ENCODE measurements at places on chromosomes 2 and 18.

- no peak for DNase-seq
These were observed 36.2 kb downstream of the MAL start for GRCh38 chr2:95061601-95062183.

DNA sequence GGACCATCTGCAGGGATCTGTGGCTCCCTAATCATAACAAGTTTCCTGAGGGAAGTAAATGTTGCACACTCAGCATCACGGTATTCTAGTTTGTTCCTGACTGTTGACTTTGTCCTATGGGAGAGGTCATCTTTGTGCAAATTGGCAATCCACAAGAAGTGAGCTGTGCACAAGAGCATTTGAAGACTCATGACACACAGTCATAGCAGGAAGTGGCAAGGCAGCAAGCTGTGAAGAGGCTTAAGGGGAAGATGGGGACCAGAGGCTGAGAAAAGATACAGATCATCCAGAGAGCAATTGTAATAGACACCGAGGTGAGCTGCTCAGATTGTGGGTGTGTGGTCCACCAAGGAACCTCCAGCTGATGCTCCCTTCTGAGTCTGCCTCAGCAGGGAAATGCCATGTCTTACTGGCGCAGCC lies 2.7 kb downstream of the TNP1 start:
- no peak for DNase-seq

DNA sequence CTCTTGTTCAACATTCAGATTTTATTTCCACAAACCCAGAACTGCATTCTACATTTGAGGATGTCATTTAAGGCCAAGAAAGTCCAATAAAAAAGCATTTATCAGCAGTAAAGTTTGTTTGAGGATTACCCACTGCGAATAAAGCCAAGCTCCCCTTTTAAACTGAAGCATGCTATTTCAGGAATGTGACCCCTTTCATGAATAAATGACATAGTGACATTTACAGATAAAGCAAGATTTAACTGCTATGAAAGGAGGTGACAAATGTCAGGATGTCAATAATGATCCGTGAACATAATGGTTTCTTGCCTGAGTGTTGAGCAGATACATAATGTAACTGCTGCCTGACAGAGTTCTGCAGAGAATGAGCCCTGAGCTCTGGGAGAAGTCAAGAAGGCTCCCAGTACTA lies 146.3 kb downstream of the TDRD15 start:
- no peak for DNase-seq

GRCh38 chr2:47272031-47272864 lies 117.1 kb upstream of the STPG4 start:
- DNase-seq = peak; percentile 77

GRCh38 chr2:150809103-150809502 lies 321.6 kb upstream of the RND3 start:
- DNase-seq = no peak

GRCh38 chr2:214265991-214266489 lies 144.8 kb upstream of the VWC2L start:
- no peak for DNase-seq

GRCh38 chr18:9337873-9338272 lies 3.3 kb downstream of the TWSG1 start:
- no peak for DNase-seq

DNA sequence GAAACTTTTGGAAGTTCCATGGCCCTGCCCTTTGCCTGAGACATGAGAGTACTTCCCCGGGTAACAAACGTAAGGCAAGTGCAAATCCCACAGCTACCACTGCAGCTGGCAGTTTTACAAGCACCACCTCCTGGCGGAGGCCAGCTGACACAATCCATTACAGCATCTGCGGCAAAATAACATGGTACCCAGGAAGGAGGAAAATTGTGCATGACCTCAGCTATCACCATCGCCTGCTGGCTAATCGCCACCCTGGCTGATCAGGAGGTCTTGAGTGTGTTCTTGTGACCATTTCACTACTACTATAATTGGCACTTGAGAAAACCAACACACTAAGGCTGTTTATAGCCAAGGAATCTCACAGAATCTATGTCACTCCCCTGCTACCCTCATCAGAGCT lies 71.7 kb upstream of the SERPINE2 start:
- no peak for DNase-seq

- DNase-seq = no peak
These were observed 775 bp downstream of the WDR12 start for GRCh38 chr2:202910698-202911097.

DNA sequence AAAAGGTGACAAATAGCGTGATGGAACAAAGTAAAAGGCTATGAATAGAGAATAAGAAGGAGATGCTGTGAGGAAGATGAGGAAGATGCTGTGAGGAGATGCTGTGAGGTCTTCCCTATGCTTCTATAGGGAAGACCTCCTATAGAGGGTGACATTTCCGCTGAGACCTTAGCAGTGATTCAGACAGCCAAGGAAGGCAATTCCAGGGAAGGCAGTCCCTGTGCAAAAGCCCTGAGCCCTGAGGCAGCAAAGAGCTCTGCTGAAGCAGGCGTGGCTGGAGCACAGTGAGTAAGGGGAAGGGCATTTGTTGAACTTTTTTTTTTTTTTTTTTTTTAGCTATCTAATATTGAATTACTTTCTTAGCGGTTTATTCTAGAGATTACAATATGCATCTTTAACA lies 142.7 kb upstream of the FOSL2 start:
- no peak for DNase-seq

DNA sequence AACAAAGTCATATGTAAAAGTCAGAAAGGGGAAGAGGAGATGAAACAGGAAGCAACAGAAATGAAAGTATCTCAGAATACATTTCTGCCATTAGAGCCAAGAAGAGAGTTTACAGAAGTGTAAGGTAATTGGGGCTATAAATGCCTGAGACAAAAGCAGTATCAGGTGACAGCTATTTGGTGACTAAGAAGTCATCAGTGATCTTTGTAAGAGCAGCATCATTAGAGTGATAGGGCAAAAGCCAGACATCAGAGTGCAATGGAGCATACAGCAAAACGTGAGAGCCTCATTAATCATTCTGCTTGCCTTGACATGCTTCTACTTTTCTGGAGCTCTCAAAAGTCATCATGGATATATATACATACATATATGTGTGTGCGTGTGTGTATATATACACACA lies 804.7 kb upstream of the PIK3C3 start:
- peak; percentile 31 for DNase-seq

- DNase-seq = no peak
These were observed 355 bp upstream of the KIDINS220 start for GRCh38 chr2:8837795-8838140.

DNA sequence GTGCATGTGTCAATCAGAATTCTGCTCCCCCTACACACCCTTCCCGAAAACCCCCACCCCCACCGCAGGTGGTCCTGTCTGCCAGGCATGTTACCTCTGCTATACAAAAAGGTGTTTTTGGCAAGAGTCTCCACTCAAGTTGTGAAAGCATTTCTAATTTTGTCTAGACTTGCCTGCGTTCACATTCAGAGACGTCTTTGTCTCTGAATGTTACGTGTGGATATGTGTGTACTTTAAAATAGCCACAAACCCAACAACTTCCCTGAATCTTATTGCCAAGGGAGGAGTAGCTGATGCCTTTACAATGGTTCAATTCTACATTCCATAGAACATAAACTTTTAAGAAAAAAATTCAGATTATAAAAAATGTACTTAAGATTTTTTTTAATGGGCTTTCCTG lies 66.6 kb downstream of the ITGA4 start:
- no peak for DNase-seq

DNA sequence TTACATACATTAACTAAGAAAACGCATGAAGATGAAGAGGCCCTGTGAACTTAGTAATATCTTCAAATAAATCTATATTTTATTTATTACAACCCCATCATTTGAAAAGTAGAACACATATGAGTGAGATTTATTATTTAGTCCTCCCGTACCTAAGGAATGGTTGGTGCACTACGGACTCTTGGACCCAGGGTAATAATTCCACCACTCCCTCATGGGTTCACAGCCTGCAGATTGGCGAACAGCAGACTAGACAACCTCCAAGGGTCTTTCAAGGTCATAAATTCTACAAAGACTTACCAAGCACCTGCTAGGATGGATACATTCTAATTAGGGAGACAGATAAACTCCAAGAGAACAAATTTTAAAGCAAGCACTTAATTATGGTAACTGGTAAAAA lies 51.6 kb downstream of the GALNT14 start:
- no peak for DNase-seq

DNA sequence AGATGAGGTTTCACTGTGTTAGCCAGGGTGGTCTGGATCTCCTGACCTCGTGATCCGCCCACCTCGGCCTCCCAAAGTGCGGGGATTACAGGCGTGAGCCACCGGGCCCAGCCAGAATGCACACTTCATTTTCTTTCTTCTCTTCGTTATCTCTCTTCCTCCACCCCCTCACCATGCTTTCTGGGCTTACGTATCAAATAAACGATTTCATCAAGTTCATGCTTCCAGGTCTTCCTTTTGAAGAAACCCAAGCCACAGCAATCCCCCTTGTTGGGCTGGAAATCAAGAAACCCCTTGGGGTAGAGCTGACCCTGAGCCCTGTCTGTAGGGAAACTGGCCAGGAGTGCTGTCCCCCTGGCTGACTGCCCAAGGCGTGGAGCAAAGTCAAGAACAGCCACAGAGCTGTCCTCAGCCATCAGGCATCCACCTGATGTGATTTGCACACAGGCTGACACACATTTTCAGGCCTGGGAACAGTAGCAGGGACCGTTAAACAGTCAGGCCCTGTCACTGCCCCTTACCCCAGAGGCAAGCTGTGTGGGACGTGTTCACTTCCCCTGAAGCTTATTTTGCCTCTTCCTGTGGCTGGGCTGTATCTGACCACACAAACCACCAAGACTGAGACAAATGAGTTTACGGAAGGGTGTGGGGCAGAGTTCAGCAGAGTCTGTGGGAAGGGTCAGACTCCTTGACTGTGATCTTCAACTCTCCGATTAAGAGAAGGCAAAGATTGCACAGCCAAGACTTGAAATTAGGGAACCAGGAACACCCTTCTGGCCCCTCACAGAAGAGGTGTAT lies 15.1 kb upstream of the NMUR1 start:
- no peak for DNase-seq

GRCh38 chr2:69131983-69132675 lies 119.2 kb downstream of the ANTXR1 start:
- DNase-seq = no peak

GRCh38 chr2:102967451-102967850 lies 205.6 kb downstream of the TMEM182 start:
- DNase-seq = no peak

DNA sequence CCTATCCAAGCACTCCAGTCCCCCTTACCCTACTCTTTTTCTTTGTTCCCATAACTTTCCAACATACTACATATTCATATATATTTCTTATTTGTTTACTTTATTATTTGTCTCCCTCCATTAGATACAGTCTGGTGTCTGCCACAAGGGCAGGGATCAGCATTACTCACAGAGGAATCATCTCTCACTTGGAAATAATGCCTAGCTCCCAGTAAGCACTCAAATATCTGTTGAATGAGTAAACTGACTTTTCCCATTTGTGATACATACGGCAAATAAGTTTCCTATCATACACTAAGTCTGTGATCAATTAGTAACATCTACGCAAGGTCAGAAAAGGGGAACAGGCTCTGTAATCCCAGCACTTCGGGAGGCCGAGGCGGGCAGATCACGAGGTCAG lies 18.7 kb downstream of the C1D start:
- DNase-seq = no peak

DNA sequence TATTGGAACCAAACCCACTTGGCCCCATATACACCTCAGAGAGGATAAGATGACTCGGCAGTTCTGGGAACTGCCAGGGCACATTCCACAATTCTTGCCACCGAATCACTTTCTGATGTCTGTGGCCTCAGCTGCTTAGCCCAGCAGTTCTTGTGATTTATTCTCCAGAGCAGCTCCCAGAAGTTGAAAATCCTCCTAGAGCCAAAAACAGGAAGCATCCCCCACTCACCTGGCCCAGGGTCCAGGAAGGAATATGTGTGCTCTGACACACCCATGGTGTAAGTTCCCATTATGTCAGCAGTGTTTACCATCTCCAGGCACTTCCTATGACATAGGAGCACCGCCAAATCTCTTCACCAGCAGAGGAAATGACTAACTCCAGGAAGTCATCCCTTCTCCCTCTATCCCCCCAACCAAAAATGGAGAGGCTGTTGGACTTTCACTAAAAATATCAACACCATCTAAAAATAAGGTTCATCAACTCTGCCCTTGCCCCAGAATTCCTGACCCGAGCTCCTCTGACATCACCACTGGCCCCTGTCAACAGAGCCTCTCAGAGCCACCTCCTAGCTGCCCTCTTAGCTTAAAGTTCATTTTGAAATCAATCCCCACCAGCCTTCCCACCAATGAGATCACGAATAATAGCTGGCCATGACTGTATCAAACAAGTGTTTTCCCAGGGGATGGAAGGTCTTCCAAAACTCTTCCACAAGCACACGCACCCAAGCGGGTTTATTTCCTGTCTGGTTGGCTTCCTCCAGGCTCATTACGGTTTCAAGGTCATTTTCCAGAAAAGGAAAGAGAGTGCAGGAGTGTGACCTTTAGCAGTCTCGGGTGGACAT lies 223.1 kb upstream of the PARD3B start:
- DNase-seq = no peak

GRCh38 chr18:56511996-56512395 lies 126.4 kb downstream of the TXNL1 start:
- no peak for DNase-seq

DNA sequence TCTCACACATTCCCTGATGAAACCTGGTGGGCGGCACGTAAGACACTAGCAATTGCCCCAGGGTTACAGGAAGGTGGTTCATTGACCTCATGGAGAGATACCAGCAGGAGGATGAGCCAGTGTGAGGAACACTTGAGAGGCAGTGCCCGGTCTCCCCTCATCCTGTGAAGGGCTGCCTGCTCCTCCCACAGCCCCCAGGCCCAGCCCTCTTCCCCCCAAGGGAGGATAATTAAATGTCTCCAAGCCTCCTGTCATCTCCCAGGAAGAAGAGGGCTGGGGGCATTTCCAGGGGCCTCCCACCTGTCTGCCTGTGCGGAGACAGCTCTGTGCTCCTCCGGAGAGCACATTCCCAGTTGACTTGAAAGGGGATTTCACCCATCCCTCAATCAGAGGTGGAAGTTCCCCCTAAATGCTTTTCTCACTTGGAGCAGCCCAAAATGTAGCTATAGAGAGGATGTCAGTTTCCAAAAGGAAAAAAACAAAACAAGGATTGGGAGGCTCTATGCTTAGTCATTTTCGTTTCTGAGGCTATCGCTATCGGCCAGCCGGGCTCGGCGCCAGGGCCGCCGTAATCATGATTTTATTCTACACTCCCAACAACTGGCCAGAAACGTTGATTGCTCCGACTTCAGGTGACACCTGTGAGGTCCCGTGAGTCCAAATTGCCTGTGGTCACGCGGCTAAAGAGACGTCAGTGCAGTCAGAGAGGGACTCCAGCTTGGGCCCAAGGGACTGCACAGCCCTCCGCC lies 7.1 kb downstream of the KCNF1 start:
- no peak for DNase-seq

GRCh38 chr2:30931841-30932407 lies 124.7 kb upstream of the CAPN13 start:
- no peak for DNase-seq

- DNase-seq = no peak
These were observed 401.2 kb downstream of the TNS1 start for GRCh38 chr2:217601601-217602000.

GRCh38 chr2:113245276-113245711 lies 33.4 kb downstream of the PAX8 start:
- no peak for DNase-seq

- DNase-seq = no peak
These were observed 74.8 kb downstream of the TCF4 start for GRCh38 chr18:55513161-55513560.

GRCh38 chr2:234393354-234393753 lies 103.5 kb downstream of the ARL4C start:
- no peak for DNase-seq

GRCh38 chr18:44229693-44230108 lies 451.0 kb upstream of the SETBP1 start:
- DNase-seq = no peak

GRCh38 chr18:12651651-12652050 lies 6.3 kb downstream of the SPIRE1 start:
- no peak for DNase-seq

Data from NCI-H2107 (cell line).